ENCODE measurements at places on chromosomes 16 and 17.

DNA sequence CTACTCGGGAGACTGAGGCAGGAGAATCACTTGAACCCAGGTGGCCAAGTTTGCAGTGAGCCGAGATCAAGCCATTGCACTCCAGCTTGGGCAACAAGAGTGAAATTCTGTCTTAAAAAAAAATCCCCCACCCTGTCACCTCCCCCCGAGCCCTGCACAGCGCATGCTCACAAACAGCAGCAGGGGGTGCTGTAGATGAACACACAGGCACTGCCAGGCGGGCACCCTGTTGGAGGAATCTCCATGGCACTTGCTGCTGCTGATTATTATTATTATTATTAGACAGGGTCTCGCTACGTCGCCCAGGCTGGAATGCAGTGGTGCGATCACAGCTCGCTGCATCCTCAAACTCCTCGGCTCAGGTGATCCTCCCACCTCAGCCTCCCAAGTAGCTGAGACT, 24.6 kb downstream of the FZD2 start:
- DNase-seq: no peak

DNA sequence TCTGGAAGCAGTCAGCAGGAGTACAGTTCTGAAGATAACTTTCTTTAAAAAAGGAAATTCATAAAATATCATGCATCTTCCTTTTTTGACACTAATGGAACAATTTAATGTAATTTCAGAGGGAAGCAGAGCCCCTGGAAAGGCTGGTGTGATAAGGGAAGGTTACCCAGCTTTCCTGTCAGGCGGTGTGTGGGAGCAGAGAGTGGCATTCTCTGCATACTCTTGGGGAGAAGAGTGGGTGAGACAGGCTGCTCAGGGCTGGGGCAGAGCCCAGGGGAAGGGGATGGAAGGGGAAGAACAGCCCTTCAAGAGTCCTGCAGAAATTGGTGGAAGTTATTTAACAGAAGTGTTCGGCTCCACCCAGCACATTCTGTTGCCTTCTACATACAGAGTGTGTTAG, 84.7 kb downstream of the PRKCB start:
- DNase-seq: no peak

DNA sequence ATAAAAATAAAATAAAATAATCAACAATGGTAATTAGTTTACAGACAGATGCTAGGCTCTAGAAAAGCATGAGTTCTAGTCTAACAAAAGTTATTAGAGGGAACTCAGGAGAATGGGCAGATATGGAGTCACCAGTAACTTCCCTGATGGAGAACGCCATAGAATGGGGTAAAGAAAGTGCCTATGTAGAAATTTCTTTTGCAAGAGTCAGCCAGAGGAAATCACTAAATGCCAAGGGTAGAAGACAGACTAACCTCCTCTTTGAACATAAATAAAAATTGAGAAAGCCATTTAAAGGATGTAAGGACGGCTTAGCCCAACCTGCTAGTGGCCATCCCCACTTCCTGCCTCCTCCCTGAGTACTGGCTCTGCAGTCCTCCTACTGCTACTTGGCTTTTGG, 141.6 kb downstream of the VPS53 start:
- DNase-seq: no peak

- DNase-seq: no peak
Observed at GRCh38 chr17:29667969-29668368, 45.3 kb upstream of the CORO6 start.

DNA sequence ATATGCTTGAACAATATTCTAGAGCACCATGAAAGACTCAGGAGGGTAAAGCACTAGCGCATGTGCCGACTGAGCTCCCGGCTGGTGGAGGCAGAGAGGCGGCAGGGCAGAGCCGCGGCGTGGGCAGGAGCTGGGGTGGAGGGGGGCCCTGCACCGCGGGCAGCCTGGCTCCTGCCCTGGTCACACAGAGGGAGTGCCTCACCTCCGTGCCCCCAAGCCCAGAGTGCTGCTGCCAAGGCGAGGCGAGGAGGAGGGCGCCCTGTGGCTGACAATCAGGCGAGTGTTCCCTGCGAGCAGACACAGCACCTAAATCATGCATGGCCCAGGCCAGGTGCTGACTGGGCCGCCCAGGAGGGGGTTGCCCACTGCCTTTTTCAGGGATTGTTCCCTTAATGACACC, 105.8 kb upstream of the TNRC6C start:
- DNase-seq: no peak

DNA sequence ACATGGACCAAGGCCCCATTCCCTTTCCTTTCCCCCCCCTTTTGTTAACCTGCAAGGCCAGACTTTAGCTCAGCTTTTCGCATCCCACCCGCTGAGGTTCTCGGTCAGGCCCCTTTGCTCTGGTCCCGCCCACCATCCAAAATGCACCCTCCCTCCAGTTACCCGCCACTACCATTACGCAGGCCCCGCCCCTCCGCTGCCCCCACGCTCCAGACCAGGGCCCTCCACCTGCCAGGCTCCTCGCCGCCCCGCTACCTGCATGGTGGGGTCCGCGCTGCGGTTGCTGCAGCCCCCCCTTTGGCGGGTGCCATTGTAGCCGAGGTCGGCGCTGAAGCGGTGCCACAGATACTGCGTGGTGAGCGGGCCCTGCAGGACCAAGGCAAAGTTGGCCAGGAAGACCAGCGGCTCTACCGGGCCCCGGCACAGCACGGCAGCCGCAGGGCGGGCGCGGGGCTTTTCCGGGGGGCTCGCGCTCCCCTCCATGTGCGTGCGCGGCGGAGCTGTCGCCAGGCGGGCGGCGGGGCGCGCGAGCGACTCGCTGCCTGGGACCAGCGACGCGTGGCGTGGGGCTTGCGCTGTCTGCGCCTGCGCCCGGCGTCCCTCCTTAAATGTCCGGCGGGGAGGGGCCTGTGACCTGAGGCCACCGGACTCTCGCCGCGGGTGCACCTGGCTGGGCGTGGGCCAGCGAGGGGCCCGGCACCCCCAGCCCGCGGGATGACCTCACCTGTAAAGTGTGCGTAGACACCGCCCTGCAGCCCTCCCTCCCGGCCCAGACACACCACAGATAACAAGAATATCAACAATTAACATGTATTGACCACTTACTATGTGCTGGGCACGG, at the start of gene SLC46A1:
SLC46A1 (minus strand) TSS at position 581 of the 841 bp plus-strand sequence; CDS start at position 483, 98 bp downstream.
- peak; percentile 55 for DNase-seq

- DNase-seq: peak; percentile 95
Observed at GRCh38 chr16:15807603-15808009, 49.2 kb downstream of the MYH11 start.

Data from tibial artery (tissue), 4 donors.